ENCODE measurements at places on chromosomes 11 and 22.

DNA sequence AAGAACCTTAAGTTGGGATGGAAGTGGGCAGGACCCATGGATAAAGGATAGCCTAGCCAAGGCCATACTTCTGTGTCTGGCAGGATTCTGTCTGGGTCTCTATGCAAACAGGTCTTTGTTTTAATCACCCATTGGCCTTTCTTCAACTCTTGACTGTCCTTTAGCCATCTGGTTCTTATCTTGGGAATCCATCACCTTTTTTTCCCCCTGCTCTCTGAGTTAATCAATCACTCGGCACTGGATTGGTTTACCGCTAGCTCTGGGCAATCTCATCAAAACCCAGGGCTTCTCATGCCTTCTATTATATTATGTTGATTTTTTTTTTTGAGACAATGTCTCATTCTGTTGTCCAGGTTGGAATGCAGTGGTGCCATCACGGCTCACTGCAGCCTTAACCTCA, 1.8 kb upstream of the RNF169 start:
- no peak for DNase-seq

DNA sequence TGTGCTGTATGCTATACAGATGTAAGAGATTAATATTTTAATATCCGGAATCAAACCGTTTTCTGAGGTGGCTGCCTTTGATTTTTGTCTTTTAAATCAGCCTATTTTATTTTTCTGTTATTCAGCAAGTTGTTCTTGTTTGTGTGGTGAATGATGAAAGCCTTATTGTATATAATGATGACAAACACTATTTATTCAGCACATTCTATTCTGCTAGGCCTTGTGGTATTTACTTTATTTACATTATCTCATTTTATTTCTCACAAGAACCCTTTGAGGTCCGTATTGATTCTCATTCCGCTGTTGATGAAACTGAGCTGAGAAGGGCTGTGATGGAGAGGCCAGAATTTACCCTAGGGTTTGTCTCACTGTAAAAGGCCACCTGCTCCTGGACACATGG, 40.5 kb downstream of the KREMEN1 start:
- no peak for DNase-seq

- DNase-seq, result no peak
These were observed 911 bp downstream of the FGF19 start for GRCh38 chr11:69702769-69703452.

GRCh38 chr11:99241066-99241465, 220.3 kb downstream of the CNTN5 start:
- DNase-seq, result no peak

- no peak for DNase-seq
These were observed 6.4 kb upstream of the MFRP start for GRCh38 chr11:119352857-119353260.

DNA sequence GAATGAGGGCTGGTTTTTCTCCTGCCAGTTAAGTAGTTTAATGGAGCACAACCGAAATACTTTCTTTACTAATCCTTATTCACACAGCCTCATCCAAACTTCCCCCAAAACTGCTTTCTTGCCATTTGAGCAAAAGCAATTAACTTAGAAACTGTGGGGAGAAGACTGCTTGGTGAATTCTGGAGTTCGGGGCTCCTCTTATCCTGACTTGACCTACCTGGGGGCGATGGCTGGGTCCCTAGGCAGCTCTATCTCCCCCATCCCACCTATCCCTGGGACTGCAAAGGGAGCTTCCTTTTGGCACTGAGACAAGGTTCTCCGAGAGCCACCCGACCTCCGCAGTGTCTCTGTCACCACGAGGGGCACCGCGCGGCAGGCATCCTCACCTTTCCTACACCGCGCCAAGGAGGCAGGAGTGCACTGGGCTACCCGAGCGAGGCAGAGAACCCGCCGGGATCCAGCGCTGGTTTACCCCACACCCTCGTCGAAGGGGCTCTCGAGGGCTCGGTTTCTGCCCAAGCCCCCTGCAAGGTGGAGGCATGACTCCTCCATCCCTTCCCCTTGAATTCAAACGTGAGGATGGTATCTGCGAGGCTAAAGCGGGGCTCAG, 759 bp downstream of the DESI1 start:
- peak; percentile 44 for DNase-seq

- DNase-seq, result no peak
These were observed 33.7 kb upstream of the LINC01488 start for GRCh38 chr11:69447786-69448185.

DNA sequence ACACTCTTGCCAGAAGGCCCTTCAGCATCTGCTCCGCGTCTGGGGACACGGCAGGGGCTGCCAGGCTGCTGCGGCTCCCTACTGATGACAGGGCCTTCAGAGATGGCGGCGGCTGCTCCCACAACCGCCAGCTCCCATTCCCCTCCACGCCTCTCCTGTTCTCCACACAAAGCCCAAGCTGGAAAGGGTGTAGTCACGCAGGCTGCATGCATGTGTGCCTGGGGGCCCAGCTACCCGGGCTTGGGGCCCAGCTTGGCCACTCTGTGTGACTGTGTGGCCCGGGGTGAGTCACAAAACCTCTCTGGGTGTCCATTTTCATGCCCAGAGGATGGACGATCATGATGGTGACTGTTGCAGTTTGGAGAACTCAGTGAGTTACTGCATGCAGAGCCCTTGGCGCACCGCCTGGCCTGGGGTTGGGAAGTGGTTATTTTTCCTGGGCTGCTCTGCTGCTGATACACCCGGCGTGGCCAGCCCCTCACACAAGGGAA, 31.7 kb upstream of the PARVB start:
- no peak for DNase-seq

DNA sequence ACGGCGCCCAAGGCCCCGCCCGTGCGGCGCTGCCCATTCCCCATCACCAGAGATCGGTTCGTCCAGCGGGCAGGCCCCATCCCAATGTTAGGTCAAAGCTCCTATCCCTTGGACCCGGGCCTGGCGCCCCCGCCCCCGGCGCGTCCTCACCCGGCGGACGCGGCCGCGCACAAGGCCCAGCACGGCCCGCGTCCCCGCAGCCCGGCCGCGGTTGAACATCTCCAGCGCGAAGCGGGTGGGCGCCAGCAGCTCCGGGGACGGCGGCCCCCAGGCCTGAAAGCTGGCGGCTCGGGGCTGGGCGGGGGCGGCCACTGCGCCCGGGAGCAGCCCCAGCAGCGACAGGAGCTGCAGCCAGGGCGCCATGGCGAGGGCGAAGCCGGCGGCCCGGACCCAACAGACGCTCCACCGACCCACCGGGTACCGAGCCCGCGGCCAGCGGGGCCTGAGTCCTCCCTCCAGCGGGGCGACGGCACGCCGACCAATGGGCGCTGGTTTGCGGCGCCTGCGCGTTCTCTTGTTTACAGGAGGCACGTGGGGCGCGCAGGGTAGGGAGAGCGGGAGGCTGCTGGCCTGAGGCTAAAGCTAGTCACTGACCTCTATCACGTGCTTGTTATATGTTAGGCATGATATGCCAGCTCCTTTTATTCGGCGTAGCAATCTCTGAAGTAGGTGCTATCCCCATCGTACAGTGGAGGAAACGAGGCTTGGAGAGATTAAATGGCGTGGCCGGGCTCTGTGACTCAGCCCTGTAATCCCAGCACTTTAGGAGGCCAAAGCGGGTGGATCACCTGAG, at the start of gene CTSF:
Gene CTSF, minus strand, starts transcription at position 483 of the 793 bp plus-strand sequence. Its CDS starts 120 bp downstream, at position 363.
- DNase-seq, result peak; percentile 82

DNA sequence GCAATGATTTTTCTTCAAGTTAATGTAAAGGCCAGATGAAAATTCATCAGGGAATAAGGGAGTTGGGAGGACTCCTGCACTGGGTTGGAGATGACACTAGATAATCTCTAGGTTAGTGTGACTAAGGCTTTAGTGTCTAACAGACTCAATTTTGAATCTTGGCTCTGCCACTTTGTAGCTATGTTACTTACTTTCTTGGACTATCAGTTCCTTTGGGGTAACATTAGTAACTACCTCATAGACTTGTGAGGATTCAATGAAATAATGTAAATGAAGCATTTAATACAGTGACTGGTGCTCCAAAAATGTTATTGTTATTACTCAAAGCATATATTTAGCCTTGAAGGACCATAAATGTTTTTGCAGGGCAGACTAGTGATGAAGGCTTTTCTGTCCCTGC, 9.6 kb upstream of the CCDC89 start:
- no peak for DNase-seq

DNA sequence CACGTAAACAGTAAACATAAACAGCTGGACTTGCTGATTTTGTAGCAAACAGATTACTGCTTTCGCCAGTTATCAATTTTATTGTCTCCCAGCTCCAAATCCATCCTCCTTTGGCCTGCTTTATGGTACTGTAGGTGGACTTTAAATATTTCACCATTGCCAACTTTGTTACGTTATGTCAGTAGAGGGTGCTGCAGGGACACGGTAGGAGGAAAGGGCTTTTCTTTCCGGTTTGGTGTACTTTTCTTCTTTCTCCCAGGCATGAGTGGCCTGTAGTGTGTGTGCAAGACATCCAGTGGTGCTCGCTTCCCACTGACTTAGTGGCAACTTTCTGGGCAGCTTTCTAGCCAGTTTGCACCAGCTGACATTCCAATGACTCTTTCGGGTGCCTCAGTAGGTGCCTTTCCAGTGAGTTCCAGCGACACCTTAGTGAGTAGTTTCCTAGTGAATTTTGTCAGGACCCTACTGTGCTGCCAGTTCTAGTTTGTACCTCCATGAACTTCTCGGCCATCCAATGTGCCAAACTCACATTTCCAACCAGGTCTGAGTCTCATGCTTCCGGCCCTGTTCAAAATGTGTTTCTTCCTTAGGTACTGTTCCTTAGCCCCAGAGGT, 267.6 kb upstream of the TENM4 start:
- no peak for DNase-seq

- no peak for DNase-seq
These were observed 218.6 kb downstream of the NAV2 start for GRCh38 chr11:19931141-19931770.

GRCh38 chr22:17980638-17981051, 43.7 kb downstream of the MICAL3 start:
- DNase-seq, result peak; percentile 64

- DNase-seq, result no peak
These were observed 152.4 kb upstream of the TTC12 start for GRCh38 chr11:113161711-113162591.

DNA sequence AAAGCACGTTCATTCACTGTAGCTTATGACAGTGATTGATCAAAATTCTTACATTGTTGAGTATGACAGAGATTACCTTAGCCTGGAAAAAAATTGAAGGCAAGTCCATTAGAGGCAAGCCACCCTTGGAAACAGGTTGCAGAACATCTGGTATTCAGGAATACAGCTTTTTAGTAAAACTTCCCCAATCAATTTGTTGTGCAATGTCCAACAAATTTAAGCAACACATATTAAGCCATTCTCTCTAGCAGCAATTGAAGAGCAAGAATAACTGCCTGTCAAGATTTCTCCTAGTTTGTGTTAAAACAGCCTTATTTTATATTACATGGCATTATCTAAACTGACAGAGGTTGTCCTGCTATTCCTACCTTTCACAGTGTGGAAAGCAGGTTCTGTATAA, 37.0 kb downstream of the BCL2L13 start:
- DNase-seq, result no peak

DNA sequence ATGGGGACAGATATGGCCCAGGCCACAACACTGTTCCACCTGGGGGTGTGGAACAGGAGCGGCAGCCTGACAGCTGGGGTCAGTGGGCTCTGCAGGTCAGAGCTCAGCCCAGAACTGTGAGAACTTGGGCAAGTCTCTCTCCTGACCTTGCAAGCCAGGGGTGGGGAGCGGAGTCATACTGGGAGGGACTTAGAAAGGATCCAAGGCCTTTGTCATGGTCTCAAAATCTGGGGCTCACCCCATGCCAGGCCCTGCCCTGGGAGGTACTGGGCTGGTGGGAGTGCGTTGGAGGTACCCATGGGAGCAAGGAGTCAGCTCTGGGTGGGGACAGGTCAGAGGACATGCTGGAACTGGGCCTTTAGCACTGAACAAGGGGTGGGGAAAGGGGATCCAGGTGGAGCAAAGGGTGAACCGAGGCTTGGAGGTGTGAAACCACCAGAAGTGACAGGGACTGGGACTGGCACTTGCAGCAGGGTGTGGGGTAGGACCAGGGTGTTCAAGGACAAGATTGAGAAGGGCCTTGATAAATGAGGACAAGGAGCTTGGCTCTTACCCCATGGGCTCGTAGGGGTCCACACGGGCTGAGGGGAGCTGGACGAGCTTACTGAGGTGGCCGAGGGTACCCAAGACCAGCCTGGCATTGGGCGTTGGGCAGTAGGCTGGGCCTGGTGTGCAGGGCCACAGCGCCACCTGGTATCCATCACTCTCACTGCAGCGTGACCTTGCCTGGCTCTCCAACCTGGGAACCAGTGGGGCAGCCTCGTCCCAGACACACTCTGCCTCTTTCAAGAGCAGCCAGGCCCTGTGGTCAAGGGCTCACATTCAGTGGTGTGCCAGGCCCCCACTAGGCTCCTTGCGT, 7.4 kb upstream of the PMM1 start:
- DNase-seq, result peak; percentile 54

- DNase-seq, result no peak
These were observed 42.3 kb upstream of the RDX start for GRCh38 chr11:110338684-110339083.

DNA sequence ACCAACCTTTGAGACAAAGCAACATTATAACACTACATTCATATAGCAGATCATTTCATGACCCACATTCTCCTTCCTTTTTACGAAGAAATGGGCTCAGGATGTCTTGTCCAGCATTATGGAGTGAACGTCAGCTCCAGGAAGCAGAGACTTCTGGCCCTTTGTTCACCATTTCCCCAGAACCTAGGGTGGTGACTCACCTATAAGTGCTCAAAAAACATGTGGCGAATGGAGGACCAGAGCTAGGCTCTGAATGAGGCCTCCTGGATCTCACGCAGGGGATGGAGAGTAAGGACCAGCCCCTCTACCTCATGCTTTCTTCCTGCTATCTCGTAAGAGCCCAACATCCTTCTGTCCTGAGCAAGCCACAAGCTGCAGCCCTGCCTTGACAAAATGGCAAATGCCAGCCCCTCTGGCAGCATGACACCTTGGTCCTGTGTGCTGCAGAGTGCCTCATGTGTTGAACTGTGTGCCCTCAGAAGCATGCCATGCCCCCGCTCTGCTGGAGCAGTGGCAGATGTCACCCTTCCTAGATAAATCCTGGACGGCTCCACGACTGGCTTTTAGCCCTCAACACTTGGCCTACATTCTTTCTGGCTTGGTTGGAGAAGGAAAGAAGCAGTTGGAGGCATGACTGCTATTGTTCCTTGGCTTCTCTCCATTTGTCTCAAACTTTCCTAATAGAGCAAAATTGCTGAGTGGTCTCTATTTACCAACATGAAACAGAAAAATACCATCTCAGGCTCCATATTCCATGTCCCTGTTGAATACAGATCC, 6.5 kb upstream of the ST3GAL4 start:
- DNase-seq, result no peak
